Endodermal cell (in vitro differentiated cells): ENCODE measurements at places on chromosomes 6 and 20.

DNA sequence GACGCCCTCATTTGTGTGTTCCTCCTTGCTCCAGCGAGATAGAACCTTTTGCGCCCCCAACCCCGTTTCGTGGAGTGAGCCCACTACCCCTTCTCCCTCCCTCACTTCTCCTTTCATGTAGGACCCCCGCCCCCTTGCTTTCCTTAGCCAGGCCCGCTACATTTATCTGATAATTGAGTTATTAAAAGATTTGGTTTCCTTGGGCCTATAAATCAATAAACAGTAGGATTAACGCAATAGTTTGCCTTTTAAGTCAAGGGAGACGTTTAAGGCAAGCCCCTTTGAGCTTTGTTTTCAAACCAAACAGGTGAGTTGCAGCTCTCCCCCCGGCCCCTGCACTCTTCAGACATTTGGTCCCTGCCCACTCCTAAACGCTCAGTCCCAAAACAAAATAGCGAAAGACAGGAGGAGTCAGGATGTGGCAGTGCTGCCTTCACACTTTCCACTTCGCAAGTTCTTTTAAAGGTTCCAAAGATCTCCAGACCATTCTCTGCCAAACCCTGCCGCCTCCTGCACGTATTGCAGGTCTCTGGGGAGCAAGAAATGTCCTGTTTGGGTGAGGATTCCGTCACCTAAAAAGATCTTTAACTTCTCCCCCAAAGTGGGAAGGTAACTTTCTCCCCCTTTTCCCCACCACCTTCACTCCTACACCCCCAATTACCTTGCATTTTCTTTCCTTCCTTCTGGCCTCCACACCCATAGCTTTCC lies 27.6 kb downstream of the TFAP2B start:
- DNase-seq, result peak; percentile 69

- DNase-seq, result no peak
These were observed 4.0 kb downstream of the DXO start for GRCh38 chr6:31967926-31968320.

GRCh38 chr6:168410035-168410434 lies 30.9 kb upstream of the SMOC2 start:
- DNase-seq, result peak; percentile 36

GRCh38 chr20:32582659-32583580 lies 2.2 kb downstream of the NOL4L start:
- DNase-seq, result peak; percentile 84

- DNase-seq, result no peak
These were observed 7.1 kb downstream of the PRIM2 start for GRCh38 chr6:57324538-57324937.

DNA sequence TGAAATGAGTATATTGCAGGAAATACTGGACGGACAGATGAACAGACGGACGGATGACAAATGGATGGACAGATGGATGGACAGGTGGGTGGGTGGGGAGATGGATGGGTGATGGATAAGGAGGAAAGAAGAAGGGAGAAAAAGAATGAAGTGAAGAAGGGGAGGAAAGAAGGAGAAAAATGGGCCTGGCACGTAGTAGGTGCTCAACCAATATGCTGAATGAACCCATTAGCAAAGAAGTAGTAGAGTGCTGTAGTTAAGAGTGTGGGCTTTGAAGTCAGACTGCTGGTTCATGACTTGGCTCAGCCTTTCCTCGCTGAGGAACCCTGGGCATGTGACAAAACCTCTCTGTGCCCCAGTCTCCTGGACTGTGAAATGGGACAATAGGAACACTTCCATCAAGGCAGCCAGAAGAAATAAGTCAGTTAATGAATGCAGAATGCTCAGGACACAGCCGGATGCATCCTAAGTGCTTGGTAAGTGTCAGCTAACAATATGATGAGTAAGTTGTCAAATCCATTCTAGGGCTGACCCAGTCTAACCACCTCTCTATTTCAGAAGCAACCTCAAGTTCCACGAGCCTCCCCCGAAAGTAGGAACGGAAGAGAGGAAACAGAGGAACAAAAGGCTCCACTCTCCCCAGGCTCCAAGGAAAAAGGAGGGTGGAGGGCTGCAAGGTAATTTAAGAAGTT lies 37.9 kb downstream of the PREX1 start:
- no peak for DNase-seq

- no peak for DNase-seq
These were observed 76.7 kb downstream of the DACT2 start for GRCh38 chr6:168242940-168243225.

- no peak for DNase-seq
These were observed 35.6 kb upstream of the LAMP5 start for GRCh38 chr20:9478771-9479170.

GRCh38 chr20:40683221-40683893 lies 5.7 kb downstream of the MAFB start:
- peak; percentile 73 for DNase-seq

GRCh38 chr20:20237093-20237959 lies 130.6 kb upstream of the INSM1 start:
- DNase-seq, result peak; percentile 82

- no peak for DNase-seq
These were observed 53.2 kb downstream of the DNAAF9 start for GRCh38 chr20:3354247-3354646.

DNA sequence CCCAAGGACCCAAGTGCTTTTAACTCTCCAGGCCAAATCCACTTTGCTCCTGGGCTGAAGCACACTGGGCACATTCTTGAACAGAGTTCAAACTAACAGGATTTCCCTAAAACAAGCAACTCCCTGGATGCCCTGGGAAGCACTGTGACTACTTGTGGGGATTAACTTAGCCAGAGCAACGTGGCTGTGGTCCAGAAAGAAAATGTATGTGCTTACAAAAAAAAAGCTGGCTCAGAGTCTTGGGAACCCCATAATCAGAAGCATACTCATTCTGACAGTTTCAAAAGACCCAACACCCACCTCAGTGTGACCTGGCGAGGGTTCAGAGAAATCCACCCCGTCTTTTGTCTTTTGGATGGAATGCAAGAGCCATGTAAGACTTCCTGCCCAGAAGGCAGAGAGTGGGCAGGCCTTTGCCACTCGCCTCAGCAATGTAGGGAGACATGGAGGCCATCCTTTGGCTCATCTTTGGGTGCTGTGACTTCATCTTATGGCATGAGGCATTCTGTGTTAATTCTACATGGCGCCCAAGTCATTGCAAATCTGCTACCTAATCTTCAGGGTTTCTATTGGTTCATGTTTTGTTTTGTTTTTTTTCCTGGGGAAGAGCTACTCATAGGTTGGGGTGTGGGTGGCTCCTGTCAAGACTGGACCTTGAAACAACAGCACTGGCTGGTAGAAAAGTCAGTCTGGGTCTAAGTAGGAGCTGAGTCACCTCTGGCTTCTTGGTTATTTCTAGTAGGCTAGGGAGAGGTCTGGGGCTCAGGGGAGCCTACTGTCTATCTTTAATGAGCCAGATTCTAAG lies 248.6 kb upstream of the SUPT3H start:
- no peak for DNase-seq

GRCh38 chr6:3946778-3947177 lies 97.6 kb downstream of the FAM50B start:
- peak; percentile 56 for DNase-seq

GRCh38 chr20:12414446-12415274 lies 497.0 kb downstream of the BTBD3 start:
- DNase-seq, result no peak

GRCh38 chr6:1335367-1336037 lies 23.6 kb downstream of the FOXQ1 start:
- peak; percentile 80 for DNase-seq

DNA sequence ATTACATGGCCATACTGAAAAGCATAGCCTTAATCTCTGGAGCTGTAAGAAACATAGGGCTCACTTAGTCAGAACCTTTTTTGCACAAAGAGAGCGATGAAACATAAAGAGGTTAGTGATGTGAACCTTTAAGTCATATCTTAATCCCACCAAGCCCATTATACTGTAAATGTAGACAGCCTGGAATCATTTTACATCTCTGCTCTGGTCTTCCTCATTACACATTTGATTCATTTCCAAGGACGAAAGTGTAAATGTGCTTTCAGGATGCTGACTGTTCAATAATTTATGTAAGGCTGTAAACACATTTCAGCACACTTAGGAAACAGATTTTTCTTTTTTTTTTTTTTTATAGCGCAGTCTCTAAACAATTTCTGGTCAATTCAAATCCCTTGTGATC lies 131.3 kb upstream of the B3GAT2 start:
- no peak for DNase-seq

DNA sequence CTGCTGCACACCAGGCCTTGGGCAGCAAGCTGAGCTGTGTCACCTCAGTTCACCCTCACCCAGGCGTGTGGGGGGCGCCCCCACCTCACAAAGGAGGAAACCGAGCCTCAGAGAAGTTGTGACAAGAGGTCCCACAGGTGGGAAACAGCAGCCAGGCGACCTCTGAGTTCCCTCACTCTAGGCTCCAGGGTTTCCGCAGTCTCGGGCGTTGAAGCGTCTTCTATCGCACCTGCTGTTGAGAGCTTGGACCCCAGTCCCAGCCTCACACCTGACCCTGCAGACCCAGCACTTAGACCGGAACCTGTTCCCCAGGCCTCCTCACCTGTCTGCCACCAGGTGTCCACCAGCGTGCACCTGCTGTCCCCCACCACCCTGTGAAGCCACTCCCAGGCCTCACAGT lies 22.3 kb upstream of the APMAP start:
- DNase-seq, result peak; percentile 41
